Neural crest cell (in vitro differentiated cells): ENCODE measurements at places on chromosomes 12 and 14.

GRCh38 chr14:50697659-50698290 is 29.7 kb upstream of the SAV1 start:
- H3K4me1 ChIP-seq, result no peaks in the 10 kb centered on the region
- no peak overlapping the region for H3K4me3 ChIP-seq
- H3K27ac ChIP-seq, result no peak overlapping the region
- peaks cover 5% of the 10 kb centered on the region for H3K27me3 ChIP-seq
- peaks cover 6% of the 10 kb centered on the region for H3K36me3 ChIP-seq

- H3K4me3 ChIP-seq, result no peak overlapping the region
- no peaks in the 10 kb centered on the region for H3K27me3 ChIP-seq
- H3K27ac ChIP-seq, result no peak overlapping the region
- peaks cover 9% of the 10 kb centered on the region for H3K4me1 ChIP-seq
Measured at GRCh38 chr14:89573399-89573657, 156.3 kb upstream of the FOXN3 start.

DNA sequence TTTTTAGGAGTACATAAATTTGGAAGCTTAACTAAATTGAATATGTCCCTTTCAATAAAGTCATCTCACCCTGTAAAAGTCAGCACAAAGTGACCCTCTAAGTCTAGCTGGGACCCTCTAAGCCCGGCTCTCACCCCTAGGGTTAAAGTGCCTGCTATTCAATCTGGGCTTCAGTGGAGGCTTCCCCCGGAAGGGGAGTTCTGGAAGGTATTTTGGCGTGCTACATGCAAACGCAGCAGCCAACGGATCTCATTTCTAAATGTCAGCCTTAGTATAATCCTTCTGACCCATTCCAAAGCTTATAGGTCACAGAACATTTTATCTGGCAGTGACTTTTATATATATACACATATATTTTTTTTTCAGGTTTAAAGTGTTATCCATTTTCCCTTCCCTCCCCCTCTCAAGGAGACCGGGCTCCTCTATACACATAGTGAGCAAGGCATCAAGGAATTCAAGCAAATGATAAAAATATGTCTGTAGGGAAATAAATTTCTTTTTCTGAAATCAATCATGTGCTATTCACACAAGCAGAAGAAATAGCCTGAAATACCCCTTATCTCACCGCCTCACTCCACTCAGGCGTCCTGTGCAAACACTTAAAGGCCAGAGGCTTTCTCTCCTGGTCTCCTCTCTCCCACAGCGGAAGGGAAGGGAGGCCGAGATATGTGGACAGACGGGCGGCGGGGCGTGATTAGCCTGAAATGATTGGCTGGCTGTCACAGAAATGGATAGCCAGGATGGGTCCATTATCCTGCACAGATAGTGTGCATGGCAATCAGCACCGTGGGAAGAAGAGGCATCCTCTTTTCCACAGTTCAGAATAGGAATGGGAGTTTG is 301.7 kb downstream of the GALC start:
- no peaks in the 10 kb centered on the region for H3K36me3 ChIP-seq
- DNase-seq, result no peak
- no peak overlapping the region for H3K4me3 ChIP-seq
- no peak overlapping the region for H3K27ac ChIP-seq
- no peaks in the 10 kb centered on the region for H3K27me3 ChIP-seq

GRCh38 chr12:103387385-103387784 is 108.4 kb downstream of the C12orf42 start:
- peaks cover 12% of the 10 kb centered on the region for H3K27me3 ChIP-seq
- no peak overlapping the region for H3K27ac ChIP-seq
- no peak for DNase-seq

DNA sequence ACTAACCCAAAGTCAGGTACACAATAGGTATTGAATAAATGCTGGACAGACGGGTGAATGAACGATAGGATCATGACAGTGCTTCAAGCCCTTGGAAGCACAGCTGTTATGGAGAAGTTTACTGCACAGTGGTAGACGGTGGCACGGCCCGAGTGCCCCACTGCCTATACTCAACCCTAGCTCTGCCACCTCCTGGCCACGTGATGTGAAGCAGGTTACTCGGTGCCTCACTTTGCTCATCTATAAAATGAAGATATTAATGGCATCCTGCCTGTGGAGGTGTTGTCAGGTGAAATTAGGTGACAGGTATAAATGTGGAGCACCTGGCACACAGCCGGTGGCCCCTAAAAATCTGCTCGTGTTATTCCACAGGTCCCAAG is 5.8 kb downstream of the ASB2 start:
- no peak overlapping the region for H3K27ac ChIP-seq
- no peaks in the 10 kb centered on the region for H3K36me3 ChIP-seq
- H3K4me1 ChIP-seq, result peaks cover 11% of the 10 kb centered on the region
- no peak for DNase-seq
- no peaks in the 10 kb centered on the region for H3K27me3 ChIP-seq

GRCh38 chr12:55188974-55189556 is 31.8 kb upstream of the OR10A7 start:
- no peak overlapping the region for H3K4me3 ChIP-seq
- H3K27me3 ChIP-seq, result no peaks in the 10 kb centered on the region
- no peak overlapping the region for H3K27ac ChIP-seq

DNA sequence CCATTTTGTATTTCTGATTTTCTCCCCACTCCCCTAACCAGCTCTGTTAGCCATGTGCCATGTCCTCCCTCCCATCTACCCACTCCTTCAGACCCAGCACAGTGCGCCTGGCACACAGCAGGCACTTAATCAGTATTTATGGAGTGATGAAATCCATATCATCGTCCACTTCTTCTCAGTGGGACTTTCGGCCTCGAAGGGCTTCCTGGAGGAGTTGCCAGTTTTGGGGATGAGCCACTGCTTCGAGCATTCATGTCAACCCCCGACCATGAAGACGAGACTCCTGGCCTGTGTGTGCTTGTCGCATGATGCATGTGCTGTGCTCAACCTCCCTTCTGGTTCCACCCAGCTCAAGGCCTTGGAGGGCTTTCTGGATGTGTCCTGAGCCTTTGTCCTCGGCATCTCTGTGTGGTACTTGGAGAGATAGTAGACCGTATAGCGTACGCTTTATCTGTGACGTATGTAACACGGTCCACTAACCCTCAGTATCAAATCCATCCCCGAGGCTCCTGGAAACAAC is 119.5 kb upstream of the RTL1 start:
- H3K27ac ChIP-seq, result no peak overlapping the region
- peaks cover 2% of the 10 kb centered on the region for H3K36me3 ChIP-seq
- no peak overlapping the region for H3K4me3 ChIP-seq
- H3K27me3 ChIP-seq, result no peaks in the 10 kb centered on the region
- H3K4me1 ChIP-seq, result no peaks in the 10 kb centered on the region

- no peak overlapping the region for H3K27ac ChIP-seq
- peaks cover 4% of the 10 kb centered on the region for H3K36me3 ChIP-seq
- no peaks in the 10 kb centered on the region for H3K27me3 ChIP-seq
- H3K4me1 ChIP-seq, result peaks cover 19% of the 10 kb centered on the region
Measured at GRCh38 chr14:104224131-104224505, 85.7 kb downstream of the KIF26A start.

GRCh38 chr14:74299061-74299545 is 3.6 kb downstream of the ABCD4 start:
- peaks cover 7% of the 10 kb centered on the region for H3K36me3 ChIP-seq
- peaks cover 29% of the 10 kb centered on the region for H3K4me1 ChIP-seq
- peak overlapping the region; percentile 32 for H3K27ac ChIP-seq

DNA sequence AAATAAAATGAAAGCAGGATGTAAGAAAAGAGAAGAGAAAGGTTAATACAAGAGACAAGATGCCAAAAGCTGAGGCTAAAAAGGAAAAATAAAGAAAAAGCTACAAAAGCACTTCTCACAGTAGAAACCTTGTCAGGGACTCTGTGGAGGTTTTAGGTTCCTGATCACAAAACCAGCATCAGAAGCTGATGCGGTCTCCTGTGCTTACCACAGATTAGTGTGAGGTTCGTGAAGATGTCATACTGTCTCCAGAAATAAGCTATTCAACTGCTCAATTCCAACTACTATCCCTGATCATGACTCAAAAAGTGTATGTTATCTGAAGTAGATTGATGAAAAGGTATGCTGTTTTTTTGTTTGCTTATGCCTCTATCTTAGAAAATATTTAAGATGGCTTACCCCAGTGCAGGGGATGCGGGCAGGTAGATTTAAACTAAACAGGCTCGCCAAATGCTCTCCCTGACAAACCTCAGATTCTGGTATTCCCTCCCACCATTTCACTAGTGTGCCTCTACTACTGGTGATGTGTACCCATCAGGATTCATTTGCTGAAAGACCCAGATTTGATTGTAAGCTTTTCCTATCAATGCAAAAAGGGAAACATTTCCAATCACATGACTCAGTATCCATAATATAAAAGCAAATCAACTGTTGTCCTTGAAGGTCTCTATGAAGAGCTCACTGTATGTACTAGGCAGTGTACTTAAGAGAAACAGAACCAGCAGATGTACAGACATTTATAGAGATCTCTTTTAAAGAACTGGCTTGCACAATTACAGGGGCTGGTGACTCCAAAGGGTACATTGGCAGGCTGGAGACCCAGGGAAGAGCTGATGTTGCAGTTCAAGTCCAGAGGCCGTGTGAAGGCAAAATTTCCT is 169.5 kb upstream of the FOXN3 start:
- no peak overlapping the region for H3K4me3 ChIP-seq
- H3K27ac ChIP-seq, result no peak overlapping the region
- no peak for DNase-seq
- no peaks in the 10 kb centered on the region for H3K4me1 ChIP-seq
- peaks cover 15% of the 10 kb centered on the region for H3K36me3 ChIP-seq

- no peak overlapping the region for H3K27ac ChIP-seq
- peaks cover 7% of the 10 kb centered on the region for H3K4me1 ChIP-seq
Measured at GRCh38 chr14:93994919-93995682, 2.0 kb upstream of the CCDC197 start.

GRCh38 chr12:54162741-54163140 is 26.0 kb downstream of the SMUG1 start:
- peaks cover 23% of the 10 kb centered on the region for H3K4me1 ChIP-seq
- H3K27ac ChIP-seq, result no peak overlapping the region
- peaks cover 57% of the 10 kb centered on the region for H3K27me3 ChIP-seq
- H3K4me3 ChIP-seq, result no peak overlapping the region

DNA sequence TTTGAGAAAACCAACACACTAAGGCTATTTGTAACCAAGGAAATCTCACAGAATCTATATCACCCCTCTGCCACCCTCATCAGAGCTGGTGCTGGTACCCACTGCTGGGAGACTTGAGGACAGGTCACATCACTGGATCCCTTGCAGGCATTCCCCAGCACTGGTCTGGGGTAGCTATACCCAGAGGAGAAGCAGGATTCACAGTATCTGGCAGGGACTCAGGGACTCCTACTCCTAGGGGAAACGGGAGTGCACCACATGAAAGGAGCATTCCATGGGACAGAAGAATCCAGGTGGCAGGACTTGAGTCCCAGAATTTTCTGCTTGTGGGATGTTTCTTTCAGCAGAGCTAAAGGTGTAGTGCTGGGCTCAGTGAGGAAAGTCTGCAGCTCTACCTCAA is 223.2 kb downstream of the ADGRD1 start:
- no peak overlapping the region for H3K27ac ChIP-seq
- no peaks in the 10 kb centered on the region for H3K4me1 ChIP-seq
- H3K27me3 ChIP-seq, result peaks cover 20% of the 10 kb centered on the region
- H3K36me3 ChIP-seq, result peaks cover 4% of the 10 kb centered on the region

- peaks cover 8% of the 10 kb centered on the region for H3K36me3 ChIP-seq
- peaks cover 47% of the 10 kb centered on the region for H3K4me1 ChIP-seq
- H3K4me3 ChIP-seq, result no peak overlapping the region
- no peak overlapping the region for H3K27ac ChIP-seq
- no peaks in the 10 kb centered on the region for H3K27me3 ChIP-seq
Measured at GRCh38 chr12:11880381-11880780, 190.4 kb upstream of the BCL2L14 start.

DNA sequence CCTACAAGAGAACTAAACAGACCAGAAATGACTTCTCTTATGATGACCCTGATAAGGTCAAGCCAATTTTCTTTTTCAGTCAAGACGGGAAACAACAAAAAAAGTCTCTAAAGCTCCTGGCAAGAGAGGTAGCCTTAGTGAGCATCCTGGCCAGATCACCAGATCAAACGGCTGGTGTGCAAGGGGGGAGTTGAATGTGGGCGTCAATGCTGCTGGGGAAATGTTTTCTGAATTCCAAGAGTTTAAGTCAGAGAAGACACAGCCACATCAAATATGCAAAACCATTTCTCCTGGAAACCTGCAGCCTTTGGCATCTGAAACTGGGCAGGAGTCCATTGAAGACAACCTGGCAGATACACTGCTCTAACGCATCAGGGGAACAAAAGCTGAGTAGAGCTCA is 16.0 kb upstream of the SELPLG start:
- H3K36me3 ChIP-seq, result peaks cover 12% of the 10 kb centered on the region
- no peaks in the 10 kb centered on the region for H3K4me1 ChIP-seq
- H3K27me3 ChIP-seq, result no peaks in the 10 kb centered on the region
- DNase-seq, result no peak
- no peak overlapping the region for H3K27ac ChIP-seq
- no peak overlapping the region for H3K4me3 ChIP-seq

DNA sequence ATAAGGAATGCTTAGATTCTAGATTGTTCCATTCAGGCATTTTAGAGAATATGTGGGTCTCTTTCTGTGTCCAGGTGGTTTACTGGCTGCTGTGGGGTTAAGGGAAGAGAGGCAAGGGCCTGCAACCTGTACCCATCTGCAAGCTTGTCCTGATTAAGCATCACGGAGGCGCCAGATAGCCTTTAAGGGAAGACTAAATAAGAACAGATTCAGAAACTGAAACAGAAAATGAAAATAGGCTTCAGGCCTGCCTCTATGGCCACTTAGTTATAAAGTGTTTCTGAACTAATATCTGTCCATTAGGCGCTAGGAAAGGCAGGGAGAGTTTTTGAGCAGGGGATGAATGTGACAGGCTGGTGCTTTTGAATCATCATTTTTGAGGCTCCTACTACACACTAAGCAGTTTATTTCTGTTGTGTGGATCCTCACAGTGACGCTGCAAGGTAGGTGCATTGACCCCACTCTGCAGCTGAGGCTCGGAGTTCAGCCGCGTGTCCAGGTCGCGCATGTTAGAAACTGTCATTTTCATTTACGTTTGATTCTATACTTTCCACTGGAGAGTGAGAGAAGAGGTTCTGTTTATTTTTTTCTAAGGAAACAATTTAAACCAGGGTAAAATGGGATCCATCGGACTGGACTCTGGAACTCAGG is 47.4 kb downstream of the SLC6A12 start:
- H3K27ac ChIP-seq, result no peak overlapping the region
- H3K4me1 ChIP-seq, result peaks cover 49% of the 10 kb centered on the region
- no peak overlapping the region for H3K4me3 ChIP-seq
- no peaks in the 10 kb centered on the region for H3K36me3 ChIP-seq
- peaks cover 5% of the 10 kb centered on the region for H3K27me3 ChIP-seq

GRCh38 chr14:53458368-53458814 is 305.3 kb upstream of the DDHD1 start:
- no peak overlapping the region for H3K4me3 ChIP-seq
- DNase-seq, result no peak

GRCh38 chr14:106620368-106620767 is 1094.0 kb downstream of the TMEM121 start:
- no peak for DNase-seq

GRCh38 chr12:2177751-2178150 is 125.0 kb downstream of the CACNA1C start:
- no peak for DNase-seq
- H3K4me3 ChIP-seq, result no peak overlapping the region
- no peaks in the 10 kb centered on the region for H3K4me1 ChIP-seq
- H3K27ac ChIP-seq, result no peak overlapping the region

GRCh38 chr12:107570721-107571120 is 114.9 kb upstream of the PWP1 start:
- H3K27me3 ChIP-seq, result peaks cover 20% of the 10 kb centered on the region
- H3K36me3 ChIP-seq, result no peaks in the 10 kb centered on the region
- H3K4me1 ChIP-seq, result no peaks in the 10 kb centered on the region
- DNase-seq, result no peak

- no peak overlapping the region for H3K4me3 ChIP-seq
- no peak for DNase-seq
- no peaks in the 10 kb centered on the region for H3K27me3 ChIP-seq
- H3K36me3 ChIP-seq, result no peaks in the 10 kb centered on the region
Measured at GRCh38 chr12:51522696-51523095, 68.3 kb upstream of the SCN8A start.
